ENCODE measurements at places on chromosomes 7 and 10.

DNA sequence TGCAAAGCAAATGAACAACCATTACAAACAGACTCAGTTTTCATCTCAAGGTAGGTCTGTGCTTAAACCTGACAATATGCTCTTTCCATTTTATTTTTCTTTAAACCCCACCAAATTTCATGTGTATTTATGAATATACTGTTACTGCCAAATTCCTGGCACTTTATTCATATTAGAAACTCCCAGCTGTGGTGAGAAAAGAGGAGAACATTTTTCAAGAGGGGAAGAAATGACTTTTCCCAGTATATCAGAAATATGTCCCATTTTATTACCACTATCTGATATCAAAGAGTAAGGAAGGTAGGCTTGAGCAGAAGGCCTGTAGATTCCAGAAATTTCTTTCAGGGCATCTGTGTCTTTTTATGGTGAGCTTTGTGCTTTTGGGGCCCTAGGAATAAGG lies 189.6 kb downstream of the ADAM12 start:
- DNase-seq = no peak

DNA sequence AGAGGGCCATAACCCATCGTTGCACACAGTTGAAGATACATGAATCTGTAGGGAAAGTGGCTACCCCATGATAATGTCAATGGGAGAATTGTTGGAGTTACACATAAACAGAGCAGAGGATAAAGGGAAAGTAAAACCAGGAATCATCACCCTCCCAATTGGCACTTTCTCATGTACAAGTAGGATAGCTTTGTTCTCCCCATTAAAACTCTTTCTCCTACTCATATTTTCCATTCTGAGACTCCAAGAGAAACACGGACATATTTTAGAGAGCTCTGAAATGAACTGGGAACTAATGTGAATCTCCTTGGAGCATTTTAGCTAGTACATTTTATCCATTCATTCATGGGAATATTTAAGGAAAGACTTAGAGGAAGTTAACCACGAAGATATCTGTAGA lies 17.2 kb upstream of the LRRC17 start:
- no peak for DNase-seq

GRCh38 chr10:43295436-43295835 lies 28.6 kb upstream of the RASGEF1A start:
- no peak for DNase-seq

- DNase-seq = no peak
Observed at GRCh38 chr7:135509589-135509838, 388 bp downstream of the CNOT4 start.

- DNase-seq = no peak
Observed at GRCh38 chr10:10368951-10369576, 648.6 kb upstream of the CELF2 start.

DNA sequence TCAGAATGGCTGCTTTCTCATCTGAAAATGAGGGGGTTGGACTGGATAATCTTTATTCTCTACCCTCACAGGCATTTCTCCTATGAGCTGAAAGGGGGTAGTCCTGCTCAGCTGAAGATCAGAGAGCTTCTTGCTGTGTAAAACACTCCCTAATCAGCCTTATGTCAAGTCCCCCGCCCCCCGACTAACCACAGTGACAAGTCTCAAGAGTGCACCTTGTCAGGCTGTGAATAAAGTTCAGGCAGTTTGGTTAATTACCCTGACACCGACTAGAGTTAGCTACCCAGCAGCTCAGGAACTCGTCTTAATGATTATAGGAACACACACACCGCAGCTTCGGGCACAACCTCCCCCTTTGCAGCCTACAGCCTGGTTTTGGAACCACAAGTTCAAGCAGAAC lies 513.7 kb downstream of the RPS24 start:
- no peak for DNase-seq

DNA sequence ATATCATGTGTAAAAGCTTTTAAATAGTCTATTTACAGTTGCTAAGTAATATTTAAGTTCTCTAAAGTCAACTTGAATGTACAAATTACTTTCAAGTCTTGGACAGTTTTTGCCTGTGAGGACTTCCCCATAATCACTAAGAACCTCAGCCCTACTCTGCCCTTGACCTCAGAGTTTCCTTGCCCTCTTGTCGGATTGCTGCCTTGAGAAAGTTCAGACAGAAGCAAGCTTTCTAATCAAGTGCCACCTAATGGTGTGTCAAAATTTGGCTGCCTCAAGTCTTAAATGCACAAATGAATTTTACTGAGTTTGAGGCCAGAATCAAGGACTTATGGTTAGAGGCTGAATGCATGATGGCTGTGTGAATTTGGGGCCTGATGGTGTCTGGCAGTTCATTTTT lies 88.3 kb upstream of the KAT6B start:
- DNase-seq = peak; percentile 13

DNA sequence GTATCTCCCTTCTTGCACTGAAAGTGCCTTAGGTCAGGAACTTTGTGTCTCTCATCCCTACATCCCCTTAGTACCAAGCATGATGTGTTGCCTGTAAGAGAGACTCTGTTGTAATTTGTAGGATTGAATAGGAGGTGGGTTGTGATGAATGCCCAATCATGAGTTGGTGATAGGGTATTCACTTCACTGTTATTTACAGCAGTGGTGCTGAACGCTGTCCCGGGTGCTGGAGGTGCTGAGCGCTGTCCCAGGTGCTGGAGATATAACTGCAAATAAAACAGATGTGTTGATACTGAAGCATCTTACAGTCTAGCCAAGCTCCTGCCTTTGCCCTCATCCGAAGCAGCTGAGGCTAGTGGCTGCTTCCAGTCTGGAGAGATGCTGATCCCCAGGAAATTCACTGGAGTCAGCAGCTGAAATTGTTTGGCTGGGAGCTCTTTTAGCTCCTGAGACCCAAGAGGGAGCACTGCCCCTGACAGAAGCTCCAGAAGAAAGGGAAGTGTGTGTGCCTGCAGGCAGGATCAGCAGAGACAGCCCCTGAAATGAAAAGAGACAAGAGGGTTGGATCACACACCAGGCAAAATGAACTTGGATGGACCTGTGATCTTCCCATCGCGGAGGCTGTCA lies 183.4 kb downstream of the SORCS3 start:
- no peak for DNase-seq

GRCh38 chr10:76034353-76035205 lies 603.2 kb downstream of the LRMDA start:
- no peak for DNase-seq

- peak; percentile 6 for DNase-seq
Observed at GRCh38 chr7:16891338-16891737, 9.6 kb upstream of the AGR3 start.

GRCh38 chr7:75889223-75889825 lies 10.5 kb downstream of the RHBDD2 start:
- no peak for DNase-seq

DNA sequence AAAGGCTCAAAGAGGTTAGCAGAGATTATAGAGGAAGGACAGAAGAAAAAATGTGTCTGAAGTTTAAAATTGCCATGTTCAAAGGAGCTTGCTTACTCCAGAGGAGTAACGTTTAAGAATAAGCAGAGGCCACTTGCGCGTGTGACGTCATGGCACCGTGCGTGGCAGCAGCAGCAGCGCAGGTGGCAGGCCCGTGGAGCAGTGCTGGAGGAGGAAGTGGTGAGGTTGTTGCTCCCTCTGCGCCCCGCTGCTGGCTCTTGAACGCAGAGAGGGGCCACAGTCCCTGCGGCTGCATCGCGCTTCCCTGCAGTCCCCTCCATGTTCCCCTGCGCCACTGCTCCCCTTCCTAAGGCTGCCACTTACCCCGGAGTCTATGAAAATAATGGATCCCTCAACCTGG lies 37.5 kb downstream of the GDI2 start:
- no peak for DNase-seq

- DNase-seq = no peak
Observed at GRCh38 chr7:37825038-37825437, 23.4 kb upstream of the NME8 start.

DNA sequence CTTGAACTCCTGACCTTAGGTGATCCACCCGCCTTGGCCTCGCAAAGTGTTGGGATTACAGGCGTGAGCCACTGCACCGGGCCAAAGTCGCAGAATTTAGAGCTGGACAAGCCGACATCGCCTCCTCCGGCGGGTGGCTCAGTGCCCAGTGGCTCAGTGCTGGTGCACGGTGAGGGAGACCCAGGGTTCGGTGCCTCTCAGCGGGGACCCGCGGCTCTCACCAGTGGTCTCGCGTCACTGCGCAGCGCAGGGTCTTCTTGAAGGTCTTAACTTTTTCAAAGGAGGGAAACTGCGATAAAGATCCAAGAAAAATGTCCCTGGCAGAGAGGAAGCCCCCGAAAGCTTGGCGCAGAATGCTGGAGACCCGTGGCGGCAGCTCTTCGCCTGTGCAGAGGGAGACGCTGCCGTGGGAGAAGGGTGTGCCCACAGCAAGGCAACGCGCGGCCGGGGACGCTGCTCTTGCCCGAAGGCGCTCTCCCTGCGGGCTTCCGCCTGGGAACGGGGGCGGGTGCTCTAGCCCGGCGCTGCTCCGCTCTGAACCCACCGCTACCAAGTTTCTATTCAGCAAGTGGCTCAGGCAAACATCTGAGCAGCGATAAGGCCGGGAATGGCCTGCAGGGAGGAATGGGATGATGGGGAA lies 324.3 kb downstream of the DNAJB6 start:
- no peak for DNase-seq

- no peak for DNase-seq
Observed at GRCh38 chr10:84456126-84456525, 127.7 kb downstream of the CCSER2 start.

GRCh38 chr10:102537367-102537766 lies 33.6 kb downstream of the SUFU start:
- DNase-seq = no peak

DNA sequence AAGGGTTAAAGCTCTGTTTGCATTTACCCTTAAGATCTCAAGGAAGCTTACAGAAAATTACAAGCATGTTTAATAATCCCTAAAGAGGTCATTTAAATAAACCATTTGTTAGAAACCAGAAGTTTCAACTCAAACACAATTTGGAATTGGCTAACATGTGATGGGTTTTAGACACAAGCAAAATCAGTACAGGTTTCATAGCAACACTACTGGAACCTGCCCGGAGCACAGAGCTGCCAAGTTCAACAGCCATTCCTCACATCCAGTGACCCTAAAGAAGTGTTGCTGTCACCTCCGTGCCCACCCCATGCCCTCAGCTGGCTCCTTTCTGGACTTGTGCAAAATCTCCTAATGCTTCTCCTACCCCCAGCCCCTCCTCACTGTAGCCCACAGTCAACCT lies 338.8 kb upstream of the AUTS2 start:
- no peak for DNase-seq

GRCh38 chr10:10092581-10092980 lies 925.1 kb upstream of the CELF2 start:
- no peak for DNase-seq

- no peak for DNase-seq
Observed at GRCh38 chr7:37816922-37817590, 31.3 kb upstream of the NME8 start.

DNA sequence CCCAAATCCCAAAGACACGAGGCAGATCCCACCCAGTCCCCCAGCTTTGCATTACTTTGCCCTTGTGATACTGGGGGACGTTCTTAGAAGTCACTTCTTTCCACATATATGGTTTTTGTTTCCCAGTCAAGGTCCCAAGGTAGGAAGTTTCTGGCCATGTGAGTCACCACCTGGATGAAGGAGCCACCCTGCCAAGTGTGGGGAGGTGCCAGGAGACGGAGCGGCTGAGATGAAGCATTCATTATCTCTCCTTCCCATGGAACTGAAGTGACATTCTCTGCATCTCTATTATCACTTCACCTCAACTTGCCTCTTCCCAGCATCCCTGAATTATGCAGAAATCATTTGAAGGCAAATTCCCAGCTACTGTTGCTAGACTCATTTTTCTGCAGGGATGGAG lies 136.2 kb upstream of the INSYN2A start:
- no peak for DNase-seq

- DNase-seq = peak; percentile 90
Observed at GRCh38 chr10:98446661-98447221, at the start of gene HPS1. Gene HPS1, minus strand, starts transcription at chr10:98446935. Its CDS starts 3,695 bp downstream, at chr10:98443240.

GRCh38 chr10:121589553-121589952 lies 8.7 kb downstream of the FGFR2 start:
- no peak for DNase-seq

DNA sequence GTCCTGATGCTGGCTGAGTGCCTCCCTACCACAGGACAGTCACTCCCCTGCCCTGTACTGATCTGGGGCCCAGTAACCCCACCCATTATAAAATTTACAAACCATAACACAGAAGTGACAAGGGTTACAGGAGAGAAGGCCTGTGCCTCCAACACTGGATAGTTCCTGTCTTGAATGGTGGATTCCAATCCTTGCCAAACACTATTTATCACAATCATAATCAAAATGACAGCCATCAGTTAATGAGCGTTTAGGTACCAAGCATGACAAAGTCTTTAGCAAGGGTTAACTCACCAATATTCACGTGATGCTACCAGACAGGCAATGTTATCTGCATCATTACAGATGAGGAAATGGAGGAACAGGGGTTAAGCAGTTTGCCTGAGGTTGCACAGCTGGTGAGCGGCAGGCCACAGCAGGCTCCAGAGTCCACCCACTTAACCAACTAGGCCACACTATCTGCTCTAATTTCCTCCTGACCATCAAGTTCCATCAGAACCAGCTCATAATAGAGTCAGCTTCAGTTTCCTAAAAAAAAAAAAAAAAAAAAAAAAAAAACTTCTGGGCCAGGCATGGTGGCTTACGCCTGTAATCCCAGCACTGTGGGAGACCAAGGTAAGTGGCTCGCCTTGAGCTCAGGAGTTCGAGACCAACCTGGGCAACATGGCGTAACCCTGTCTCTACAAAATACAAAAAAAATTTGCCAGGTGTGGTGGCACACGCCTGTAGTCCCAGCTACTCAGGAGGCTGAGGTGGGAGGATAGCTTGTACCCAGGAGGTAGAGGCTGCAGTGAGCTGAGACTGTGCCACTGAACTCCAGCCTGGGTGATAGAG lies 14.2 kb downstream of the PDLIM1 start:
- no peak for DNase-seq

DNA sequence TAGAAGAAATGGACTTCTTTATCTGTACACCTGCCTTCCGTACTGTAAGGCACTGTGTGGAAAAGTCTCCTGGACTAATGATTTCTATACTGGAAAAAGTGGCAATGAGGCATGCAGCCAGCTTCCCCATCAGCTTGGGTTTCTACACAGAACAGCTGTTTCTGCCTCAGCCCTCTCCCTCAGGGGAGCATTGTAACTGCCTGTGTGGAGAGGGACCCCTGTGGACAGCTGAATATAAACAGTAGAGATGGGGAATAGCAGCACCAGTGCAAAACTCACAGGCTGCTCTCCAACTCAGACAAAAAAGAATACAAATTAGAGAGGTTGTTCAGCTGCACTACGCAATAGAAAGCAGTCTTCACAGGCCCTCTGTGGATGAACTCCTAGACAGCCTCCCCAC lies 451.3 kb upstream of the MBL2 start:
- DNase-seq = no peak

GRCh38 chr7:11480143-11480542 lies 351.9 kb downstream of the THSD7A start:
- DNase-seq = no peak

DNA sequence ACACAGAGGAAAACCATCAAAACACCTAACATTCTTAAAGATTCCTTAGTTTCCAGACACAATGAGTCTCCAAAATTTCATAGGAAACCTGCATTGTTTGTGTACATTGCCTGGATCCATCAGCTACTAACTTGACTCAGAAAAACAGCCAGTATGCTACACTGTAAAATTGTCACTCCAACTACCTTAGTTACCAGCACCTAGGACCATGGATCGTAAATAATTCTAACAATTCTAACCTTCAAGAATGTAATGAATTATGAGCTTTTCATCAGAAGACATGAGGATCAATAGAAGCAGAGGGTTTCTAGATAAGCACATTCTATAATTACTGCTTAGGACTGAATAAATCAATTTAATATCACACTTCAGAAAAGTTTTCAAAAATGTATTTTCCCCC lies 851.5 kb downstream of the SORCS1 start:
- DNase-seq = no peak

GRCh38 chr7:42278344-42278743 lies 41.3 kb upstream of the GLI3 start:
- DNase-seq = no peak

Measured in stimulated activated naive B cell treated with anti-CD40 and anti-IgM and Interleukin-4, amounts not matched to agents 10 μg/mL and 1 μg/mL and 100 μg/mL, for 72 hours (primary cell).